Anterior cingulate cortex (tissue), 58 donors: ENCODE measurements at places on chromosomes 6 and 20.

GRCh38 chr6:105949869-105950268 is 136.3 kb upstream of the PRDM1 start:
- DNase-seq: no peak

DNA sequence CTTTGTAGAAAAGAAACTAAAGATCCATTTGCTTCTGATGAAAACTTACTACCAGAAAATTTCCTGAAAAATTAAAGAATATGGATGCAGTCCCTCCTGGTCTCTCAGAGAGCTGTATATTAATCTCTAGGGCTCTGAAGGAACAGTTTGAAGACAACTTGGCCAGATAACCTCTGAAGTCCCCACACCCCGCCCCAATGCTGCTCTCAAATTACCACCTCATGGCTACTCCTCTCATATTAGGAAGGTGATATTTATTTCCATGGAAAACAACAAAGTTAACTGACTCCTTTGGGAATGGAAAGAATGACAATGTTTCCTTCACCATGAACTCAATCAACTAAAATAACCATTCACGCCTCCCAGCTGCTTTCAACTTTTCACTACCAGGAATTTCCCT is 408.4 kb upstream of the FLRT3 start:
- DNase-seq: no peak

GRCh38 chr6:20699402-20699801 is 165.1 kb downstream of the CDKAL1 start:
- DNase-seq: no peak

GRCh38 chr20:3121955-3122610 is 37.6 kb upstream of the AVP start:
- DNase-seq: no peak

- DNase-seq: no peak
Observed at GRCh38 chr20:50892394-50892793, 38.8 kb downstream of the ADNP start.

- DNase-seq: no peak
Observed at GRCh38 chr20:1085492-1086276, 32.7 kb upstream of the PSMF1 start.

GRCh38 chr6:140590641-140591040 is 1216.2 kb upstream of the CITED2 start:
- DNase-seq: no peak

DNA sequence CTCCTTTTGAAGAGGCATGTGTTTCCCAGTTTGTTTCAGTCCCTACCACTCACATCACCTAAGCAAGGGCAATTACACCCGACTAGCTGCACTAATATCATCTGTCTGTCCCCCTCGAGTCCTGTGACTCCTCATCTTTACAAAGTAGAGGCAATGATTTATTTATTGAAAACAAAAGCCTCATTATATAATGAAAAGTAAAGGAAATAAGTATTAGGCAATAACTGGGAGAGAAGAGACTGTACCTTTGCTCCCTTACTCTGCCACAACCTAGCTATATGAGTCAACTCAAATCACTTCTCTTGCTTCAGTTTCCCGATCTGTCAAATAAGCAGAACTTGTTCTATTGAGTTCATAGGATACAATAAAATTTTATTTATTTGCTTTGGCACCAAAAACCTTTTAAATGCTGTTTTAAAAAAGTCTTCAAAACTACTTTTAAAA is 38.9 kb downstream of the CSNK2A1 start:
- no peak for DNase-seq

DNA sequence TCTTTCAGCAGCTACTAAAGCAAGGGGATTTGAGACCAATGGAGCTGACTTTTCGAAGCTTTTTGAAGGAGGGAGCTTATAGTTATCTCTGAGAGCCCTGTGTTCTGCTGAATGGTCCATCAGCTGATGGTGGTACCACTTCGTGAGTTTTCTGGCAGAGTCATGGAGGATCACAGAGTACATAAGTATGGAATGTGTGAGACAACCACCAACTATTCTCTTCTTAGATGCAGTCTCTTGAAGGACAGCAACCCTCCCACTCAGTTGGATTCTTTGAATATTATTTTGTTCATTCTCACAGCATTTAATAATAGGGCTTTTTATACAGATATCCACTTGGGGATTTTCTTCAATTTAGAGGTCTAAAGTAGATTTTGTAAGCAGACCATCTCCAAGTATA is 75.3 kb downstream of the ELOVL2 start:
- no peak for DNase-seq

GRCh38 chr6:12449447-12449846 is 159.3 kb downstream of the EDN1 start:
- no peak for DNase-seq

DNA sequence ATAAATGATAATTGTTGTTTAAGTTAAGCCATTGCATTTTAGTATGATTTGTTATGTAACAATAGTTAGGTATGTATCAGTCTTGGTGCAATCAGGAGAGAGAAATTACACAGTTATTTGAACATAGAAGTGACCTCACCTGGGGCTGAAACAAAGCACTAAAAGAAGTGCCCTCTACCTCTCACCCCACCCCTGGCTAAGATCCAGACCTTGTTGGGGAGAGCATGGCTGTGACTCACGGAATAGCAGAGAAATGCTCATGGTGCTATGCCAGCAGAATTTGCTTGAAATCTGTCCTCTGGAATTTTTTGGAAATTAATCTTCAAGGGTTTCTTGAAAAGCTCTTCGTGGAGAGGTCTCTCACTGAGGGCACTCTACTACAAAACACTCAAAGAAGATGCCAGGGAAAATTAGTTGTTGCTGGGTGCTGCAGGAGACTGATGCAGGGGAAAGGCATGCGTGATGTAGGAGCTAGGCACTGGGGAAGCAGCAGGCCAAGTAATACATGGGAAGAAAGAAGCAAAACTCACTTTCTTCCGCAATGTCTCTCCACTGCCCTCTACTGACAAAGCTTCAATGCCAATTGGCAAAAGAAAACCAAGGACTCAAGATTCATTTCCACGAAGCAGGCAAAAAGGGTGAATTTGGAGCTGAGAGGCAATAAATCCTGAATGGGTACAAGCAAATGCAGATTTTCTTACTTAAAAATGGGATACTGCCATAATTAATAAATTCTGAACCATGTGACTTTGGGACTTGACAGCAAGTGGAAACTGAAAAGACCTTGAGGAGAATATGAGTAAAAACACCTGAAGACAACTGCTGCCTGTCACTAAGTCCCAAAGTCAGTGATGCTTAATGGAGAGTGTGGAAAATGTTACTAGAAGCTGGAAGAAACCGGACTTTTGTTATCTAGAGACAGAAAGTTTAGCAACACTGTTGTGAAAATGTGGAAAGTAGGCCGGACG is 136.3 kb upstream of the ZNF184 start:
- no peak for DNase-seq

DNA sequence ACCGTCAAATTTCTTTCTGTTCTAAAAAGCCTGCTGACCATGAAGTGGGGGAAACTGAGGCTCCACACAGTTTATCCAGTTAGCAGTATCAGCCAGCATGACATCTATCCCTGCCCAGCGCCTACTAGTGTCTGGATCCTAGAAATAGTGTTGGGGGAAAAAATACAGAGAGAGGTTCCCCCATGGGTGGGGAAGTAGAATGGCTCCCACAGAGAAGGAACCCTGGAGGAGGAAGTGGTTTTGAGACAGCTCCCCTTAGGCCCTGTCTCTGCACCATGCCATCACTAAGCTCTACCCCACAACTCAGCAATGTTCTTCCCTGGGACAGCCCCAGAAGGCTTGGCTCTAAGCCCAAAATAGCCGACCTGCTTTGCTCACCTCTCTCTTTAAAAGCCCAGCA is 153.4 kb downstream of the MBOAT1 start:
- no peak for DNase-seq

- no peak for DNase-seq
Observed at GRCh38 chr6:111201764-111202163, 114.5 kb downstream of the SLC16A10 start.

DNA sequence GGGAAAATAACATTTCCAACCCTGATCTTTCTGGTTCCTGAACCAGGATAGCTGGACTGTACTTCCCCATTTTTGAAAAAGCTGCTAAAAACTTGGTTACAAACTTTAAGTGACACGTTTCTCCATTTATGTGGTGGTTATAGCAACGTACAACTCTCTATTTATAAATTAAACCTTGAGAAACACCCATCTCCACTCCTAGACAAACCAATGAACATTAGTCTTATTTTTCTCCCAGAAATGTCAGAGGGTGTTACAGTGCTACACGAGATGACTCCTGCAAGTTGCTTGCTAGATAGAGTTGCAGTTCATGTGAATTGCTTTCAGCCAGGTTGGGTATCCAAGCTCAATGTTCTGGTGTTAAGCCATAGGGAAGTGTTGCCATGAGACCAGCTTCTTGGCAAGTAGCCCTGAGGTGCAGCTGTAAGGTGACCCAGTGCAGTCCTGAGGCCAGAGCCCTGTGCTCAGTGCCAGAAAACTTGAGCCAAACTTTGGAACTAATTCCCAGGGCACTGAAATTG is 51.3 kb upstream of the REV3L start:
- DNase-seq: peak; percentile 19

GRCh38 chr6:143555071-143555492 is 43.6 kb upstream of the FUCA2 start:
- DNase-seq: no peak

GRCh38 chr6:130575557-130575956 is 209.7 kb downstream of the TMEM200A start:
- DNase-seq: no peak

DNA sequence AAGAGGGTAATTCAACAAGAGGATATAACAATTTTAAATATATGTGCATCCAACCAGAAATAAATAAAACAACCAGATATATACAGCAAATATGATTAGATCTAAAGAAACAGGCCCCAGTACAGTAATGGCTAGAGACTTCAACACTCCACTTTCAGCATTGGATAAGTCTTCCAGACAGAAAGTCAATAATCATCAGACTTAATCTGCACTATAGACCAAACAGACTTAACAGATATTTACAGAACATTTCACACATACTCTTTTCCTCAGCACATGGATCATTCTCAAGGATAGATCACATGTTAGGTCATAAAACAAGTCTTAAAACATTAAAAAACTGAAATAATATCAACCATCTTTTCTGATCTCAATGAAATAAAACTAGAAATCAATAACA is 62.7 kb upstream of the MTRF1L start:
- DNase-seq: no peak

GRCh38 chr20:1277529-1278322 is 11.6 kb downstream of the SNPH start:
- no peak for DNase-seq
